ENCODE measurements at places on chromosomes 6 and 20.

GRCh38 chr6:55499591-55499990, 79.4 kb downstream of the HMGCLL1 start:
- no peak for ATAC-seq

DNA sequence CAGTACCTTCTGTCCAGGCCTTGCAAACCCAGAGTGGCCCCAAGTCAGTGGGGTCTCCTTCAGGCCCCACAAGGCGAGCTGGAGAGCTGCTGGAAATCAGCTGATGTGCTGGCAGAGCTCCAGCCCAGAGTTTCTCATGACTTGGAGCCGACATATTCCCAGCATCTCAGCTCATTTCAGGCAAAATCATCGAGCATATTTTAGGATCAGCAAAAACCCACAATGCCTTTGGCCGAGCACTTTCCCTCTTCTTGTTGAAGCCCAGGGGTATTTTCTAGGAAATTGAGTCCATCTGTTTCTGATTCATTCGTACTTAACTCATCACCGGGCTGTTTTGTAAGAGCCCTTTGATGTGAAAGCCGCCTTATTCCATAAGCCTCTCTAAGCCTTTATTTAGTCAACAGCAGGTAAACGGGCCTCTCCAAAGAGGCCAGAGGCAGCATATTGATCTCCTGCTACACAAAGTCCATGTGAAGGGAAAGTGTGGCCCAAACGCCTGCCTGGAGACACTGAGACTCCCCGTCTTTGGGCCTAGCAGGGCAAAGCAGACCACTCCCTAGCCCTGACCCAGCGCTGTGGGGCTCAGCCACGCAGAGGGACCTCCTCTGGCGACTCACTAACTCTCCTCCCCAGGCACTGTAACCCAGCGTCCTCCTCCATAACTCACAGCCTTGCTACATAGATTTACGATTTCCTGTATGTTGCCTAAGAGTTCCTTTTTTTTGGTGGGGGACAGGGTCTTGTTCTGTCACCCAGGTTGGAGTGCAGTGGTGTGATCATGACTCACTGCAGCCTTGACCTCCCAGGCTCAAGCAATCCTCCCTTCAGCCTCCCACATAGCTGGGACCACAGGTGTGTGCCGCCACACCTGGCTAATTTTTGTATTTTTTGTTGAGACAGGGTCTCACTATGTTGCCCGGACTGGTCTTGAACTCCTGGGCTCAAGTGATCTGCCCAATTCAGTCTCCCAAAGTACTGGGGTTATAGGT, 12.1 kb upstream of the C20orf203 start:
- ATAC-seq, result peak; percentile 56

- ATAC-seq, result no peak
These were observed 72.8 kb downstream of the RTN4IP1 start for GRCh38 chr6:106556368-106556960.

DNA sequence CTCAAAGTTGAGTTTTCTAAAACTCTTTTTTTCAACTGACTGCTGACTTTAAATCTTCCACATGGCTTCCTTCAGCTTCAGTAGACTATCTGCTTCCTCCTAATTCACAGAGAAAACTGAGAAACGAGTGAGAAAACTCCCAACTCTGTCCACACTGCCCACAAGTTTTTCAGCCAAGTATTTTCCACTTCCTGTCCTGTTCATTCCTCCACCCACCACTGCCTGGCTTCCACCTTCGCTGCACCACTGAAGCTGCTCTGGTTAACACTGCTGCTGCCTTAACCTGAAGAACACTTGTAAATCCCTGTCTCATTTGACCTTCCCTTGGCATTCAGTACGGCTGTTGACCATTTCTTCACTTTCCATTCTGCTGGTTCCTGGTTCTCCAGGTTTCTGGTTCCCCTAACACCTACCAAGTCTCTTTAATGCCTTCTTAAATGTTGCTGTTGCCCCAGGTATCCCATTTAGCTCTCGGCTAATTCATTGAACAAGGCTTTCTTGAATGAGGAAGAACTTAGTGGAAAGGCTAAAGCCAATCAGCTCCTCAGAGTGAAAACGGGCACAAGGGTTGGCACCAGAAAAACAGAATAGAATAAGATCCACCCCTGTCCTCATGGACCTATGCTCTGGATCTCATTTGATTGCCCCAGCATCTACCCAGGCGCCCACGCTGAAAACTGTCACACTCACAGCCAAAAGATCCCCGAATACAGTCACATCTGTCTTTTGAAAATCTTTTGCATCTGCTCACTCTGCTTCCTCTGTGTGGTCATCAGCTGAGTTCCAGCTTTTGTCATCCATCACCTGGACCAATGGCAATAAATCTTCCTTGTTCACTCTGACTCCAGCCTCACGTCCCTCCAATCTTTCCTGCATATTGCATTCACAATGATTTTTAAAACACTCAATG, 104.4 kb upstream of the TAB2 start:
- no peak for ATAC-seq

- no peak for ATAC-seq
These were observed 199.6 kb upstream of the RREB1 start for GRCh38 chr6:6908121-6908520.

- ATAC-seq, result no peak
These were observed 100.1 kb downstream of the ARID1B start for GRCh38 chr6:156877126-156877863.

DNA sequence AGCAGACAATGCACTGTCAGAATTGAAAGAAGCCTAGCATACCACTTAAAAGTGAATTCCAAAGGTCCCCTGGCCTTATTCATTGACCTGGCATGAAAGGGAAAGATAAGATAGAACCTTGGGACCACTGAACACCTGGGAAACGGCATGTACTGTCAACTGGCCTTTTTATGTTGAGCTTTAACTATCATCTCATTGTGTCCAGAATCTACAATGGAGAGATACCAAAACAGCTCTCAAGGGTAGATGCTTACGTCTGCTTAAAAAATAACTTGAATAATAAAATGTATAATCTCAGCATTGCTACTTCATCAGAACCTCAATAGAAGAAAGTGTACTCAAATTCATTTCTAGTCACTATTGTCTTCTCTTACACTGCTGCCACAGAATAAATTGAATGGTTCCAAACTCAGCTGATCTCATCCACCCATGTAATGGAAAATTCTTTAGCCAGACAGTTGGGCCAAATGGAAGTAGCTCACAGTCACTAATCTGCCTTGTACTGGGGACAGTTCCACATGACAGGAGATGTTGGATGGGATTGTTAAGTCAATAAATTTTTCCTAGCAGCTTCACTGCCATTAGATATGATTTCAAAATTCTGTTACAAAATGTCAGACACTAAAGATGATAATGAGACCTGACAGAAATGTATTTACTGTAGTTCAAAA, 93.8 kb downstream of the MLIP start:
- ATAC-seq, result no peak

GRCh38 chr6:1962201-1962600, 283.2 kb downstream of the GMDS start:
- ATAC-seq, result no peak

- ATAC-seq, result no peak
These were observed 1.7 kb downstream of the RSPO3 start for GRCh38 chr6:127120023-127120786.
